GM13977 (cell line): ENCODE measurements at places on chromosomes 3 and 15.
A peak's percentile ranks its signal among the peaks of the same experiment; 100 is the strongest.

DNA sequence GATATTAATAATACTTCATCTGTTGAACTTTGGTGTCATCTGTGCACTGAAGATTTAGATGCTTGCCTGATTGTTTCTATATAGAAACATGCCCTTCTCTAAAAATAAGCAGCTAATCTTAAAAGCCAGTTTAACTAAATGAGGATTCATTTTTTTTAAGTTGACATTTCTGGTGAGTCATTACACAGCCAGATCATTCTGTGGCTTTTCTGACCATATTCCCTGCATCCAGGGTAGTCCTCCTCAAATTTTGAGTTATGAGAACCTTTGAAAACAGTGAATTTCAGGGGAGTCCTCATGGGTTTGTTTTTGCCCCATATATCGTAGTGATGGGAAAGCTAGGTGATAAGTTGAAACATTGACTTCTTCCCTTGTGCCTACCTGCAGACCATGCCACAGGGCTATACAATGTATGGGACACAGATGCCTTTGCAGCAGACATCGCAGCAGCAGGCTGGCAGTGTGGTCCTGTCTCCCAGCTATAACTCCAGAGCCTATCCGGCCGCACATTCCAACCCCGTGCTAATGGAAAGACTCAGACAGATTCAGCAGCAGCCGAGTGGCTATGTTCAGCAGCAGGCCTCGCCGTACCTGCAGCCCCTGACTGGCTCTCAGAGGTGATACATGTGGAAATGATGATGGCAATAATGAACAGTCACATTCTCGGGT lies 26.5 kb upstream of the P2RY12 start:
- no peak for DNase-seq

- peak; percentile 74 for DNase-seq
Observed at GRCh38 chr15:98442379-98442833, 205.9 kb upstream of the IGF1R start.

DNA sequence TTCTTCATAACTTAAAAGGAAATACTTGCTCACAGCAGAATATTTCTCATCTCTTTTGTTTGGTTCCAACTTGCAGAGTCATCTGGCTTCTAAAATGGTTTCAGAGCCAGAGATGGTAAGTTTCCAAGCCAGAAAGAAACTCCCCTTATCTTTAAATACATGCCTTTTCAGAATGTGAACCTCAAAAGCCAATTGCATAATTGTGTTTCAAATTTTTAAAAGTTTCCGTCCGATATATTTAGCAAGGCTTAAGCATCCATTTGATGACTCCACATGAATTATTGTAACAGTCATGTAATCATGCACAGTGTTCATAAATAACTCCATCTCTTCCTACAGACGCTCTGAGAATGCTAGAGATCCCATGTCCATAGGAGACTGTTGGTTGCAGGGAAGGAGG lies 40.6 kb upstream of the C3orf80 start:
- DNase-seq = no peak

GRCh38 chr15:98916826-98917225 lies 90.8 kb downstream of the PGPEP1L start:
- no peak for DNase-seq

DNA sequence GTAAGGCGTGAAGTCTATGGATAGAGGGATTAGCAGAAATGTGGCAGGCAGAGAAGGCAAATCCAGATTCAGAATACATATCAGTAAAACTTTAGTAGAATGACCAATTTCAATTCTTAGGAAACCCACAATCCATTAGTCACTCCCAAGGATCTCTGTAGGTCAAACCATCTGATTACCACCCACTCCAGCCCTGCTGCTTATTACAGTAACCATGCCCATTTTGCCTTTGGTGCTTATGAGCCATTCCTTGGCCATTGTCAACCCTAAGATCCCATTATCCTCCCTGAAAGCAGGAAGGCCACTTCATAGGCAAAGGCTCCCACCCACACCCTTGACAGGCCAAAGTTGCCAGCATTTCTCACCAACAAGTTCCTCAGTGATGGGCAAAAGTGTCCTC lies 5.1 kb upstream of the KLHL40 start:
- no peak for DNase-seq

DNA sequence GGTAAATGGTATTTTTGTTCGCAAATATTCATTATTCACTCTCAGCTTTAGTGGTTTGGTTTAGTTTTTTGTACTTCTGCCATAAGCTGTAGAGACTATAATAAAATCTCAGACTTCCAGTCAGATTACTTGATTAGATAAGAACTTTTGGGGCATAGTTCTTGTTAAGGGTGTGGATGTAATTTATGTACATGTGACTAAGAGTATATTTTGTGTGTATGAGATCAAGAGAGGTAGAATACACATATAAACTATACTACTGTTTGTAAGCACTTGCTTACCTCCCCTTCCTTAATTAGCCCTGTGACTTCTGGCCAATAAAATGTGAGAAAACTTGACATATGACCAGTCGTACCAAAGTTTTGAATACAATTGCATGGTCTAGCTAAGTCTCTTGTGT lies 12.0 kb downstream of the CNTN3 start:
- no peak for DNase-seq

- DNase-seq = no peak
Observed at GRCh38 chr3:143565951-143566350, 282.3 kb downstream of the SLC9A9 start.

GRCh38 chr3:108119398-108120104 lies 28.7 kb upstream of the CD47 start:
- no peak for DNase-seq

DNA sequence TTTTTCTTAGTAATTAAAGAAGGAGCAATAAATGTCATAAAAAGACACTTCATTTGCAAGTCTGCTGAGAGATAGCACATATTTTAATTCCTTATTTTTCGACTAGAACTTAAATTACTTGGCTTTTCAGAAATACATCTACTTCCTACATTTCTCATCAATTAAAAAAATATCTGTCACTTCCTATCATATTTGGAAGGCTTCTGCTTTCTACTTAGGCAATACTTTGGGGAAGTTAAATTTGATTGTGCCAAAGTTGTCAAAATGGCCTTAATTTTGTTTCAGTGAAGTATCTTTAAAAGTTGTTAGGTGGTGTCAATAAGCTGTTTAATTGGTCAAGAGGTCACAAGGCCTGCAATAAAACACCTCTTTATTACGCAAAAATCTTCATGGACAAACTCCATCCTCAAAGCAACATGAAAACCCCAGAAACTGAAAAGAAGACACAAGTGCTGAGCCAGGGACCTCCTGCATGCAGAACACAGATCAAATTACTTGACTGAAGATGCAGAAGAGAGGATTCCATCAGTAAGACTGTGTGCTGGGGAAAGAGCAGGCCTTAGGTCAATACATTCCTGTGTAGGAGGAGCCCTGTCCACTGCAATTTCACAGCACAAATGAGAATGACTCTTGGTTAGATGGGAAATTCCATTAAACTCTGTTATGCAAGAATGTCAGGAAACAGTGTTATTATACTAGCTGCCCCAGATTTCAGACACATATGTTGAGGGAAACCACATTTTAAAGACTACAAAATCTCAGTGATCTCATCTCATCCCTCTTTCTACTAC lies 48.0 kb upstream of the FSTL1 start:
- DNase-seq = no peak
